ENCODE measurements at places on chromosomes 1 and 21.

- DNase-seq, result no peak
Measured at GRCh38 chr21:42384989-42385388, 10.9 kb downstream of the TMPRSS3 start.

DNA sequence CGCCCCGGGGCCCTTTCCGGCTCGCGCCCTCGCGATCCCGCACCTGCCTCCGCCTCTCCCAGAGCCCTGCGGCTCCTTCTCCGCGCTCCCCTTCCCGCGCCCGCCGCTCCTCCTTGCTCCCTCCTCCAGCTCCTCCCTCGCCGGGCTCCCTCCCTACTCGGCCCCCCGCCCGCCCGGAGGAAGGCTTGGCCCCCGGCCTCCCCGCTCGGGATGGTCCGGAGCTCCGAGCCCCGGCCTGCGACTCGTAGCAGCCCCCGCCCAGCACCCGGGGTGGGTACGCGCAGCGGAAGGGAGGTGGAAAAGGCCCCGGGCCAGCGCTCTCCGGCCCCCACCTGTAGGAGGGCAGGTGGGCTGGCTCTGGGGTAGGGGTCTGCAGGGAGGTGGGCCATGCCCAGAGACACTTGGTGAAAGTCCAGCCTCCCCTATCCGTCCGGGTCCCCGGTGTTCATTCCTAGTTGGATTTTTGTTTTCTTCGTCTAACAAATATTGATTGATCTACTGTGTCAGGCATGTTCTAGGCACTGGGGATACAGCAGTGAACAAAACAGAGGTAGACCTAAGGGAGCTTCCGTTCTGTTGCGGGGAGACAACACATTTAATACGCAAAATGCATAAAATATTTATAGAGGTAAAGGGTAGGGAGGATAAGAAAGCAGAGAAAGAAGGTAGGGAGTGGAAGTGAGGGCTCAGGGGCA lies at the start of gene HTR1D:
TSS of gene HTR1D (minus strand) at position 82 of the 695 bp plus-strand sequence. CDS start 23,283 bp downstream, outside the sequence.
- no peak for DNase-seq

DNA sequence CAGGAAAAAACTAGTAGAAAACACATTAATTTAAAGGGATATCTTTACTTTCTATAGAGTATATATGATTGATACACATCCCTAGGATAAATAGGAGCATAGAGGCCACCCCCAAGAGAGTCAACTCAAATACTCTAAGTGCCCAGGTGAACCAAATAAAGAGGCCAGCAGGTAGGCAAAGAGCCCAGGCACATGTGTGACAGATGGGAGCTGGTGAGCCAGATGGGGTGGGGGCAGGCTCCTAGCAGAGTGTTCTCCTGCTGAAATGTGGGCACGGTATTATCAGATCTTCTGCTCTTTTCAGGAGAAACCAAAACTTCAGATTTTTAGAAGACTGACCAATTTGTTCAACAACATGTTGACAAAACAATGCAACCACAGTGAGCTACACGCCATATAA lies 333.4 kb upstream of the PKN2 start:
- no peak for DNase-seq

GRCh38 chr1:21524686-21525339 lies 15.6 kb downstream of the ALPL start:
- no peak for DNase-seq

DNA sequence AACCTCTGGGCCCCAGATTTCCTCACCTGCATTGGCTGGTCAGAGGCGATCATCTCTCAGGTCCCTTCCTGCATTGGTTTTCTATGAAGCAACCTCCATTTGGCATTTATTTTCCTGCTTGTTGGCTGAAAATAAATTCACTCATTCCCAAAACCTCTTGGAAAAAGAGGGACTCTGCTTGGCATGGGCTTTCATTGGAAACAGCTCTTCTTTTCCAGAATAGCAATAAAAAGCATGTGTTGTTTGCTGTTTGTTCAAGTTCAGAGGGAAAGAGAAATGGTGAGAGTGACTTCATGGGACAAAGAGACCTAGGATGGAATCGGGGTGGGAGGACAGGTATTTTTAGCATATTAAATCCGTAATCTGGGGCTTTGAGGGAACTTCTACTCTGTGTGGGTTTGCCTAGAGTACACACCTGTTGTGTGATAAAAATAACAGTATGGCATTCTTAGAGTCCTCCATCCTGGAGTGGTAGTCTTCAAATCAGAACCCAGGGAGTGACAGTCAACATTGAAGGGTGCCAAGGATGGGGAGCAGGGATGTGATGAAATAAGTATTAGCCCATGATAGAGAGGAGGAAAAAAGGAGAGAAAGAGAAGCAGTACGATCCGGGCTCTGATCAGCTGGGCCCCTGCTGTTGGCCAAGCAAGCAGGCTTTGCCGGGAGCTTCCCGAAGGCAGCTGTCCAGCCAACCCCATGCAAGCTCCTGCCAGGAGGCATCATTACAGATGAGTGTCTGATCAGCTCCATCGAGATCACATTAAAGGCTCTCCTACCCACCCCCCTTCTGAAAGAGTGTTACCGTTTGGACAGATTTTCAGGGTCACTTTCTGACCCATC lies 131.9 kb upstream of the NFIA start:
- no peak for DNase-seq
